ENCODE measurements at places on chromosomes 11 and 22.

DNA sequence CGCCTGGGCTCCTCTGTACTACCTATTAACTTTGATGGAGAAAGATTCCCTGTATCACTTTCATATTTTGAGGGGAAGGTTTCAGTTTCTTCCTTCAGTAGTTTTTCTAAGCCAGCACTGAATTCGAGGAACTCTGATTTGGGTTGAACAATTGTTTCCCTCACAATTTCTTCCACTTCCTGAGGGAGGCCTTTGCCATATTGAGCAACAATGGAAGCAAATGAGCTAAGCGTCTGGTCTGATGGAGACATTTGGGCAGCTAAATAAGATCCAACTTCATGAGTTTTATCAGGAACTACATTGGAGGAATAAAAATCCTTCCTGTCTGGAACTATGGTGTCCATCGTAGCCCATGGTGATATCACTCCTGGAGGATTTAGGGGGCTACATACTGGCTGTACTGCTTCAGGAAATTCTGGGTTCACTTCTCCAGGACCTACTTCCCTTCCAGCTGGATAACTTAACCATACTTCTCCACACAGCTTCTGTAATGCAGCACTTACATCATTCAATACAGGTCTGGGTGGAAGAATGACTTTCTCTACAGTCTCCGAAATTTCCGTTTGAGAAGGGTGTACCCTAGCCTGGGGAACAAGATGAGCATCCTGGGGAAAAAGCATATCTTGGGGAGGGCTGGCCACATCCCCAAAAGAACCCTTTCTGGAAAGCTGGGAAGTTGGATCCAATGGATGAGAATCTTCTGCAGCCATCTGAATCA lies 38.9 kb upstream of the CCDC89 start:
- no peak for DNase-seq

- DNase-seq: no peak
Measured at GRCh38 chr11:6992026-6992425, 28.1 kb downstream of the ZNF214 start.

GRCh38 chr11:76891285-76891684 lies 30.6 kb downstream of the ACER3 start:
- DNase-seq: no peak

DNA sequence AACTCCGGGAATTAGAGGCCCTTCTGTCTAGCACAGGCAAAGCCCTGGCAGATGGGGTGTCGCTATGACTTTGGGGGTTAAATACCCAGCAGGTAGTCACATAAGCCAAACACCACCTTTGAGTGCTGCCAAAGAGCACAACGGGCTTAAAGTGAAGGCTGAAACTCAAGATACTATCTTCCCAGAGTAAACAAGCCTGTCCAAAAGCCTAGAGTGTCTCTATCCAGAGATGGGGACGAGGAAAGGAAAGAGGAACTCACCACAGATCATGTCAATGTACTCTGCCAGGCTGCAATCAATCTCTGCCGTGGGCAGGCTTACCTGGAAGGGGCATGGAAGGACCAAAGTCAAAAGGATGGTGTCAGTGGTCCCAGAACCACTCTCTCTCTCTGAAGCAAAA lies 14.5 kb downstream of the TMEM25 start:
- DNase-seq: no peak

DNA sequence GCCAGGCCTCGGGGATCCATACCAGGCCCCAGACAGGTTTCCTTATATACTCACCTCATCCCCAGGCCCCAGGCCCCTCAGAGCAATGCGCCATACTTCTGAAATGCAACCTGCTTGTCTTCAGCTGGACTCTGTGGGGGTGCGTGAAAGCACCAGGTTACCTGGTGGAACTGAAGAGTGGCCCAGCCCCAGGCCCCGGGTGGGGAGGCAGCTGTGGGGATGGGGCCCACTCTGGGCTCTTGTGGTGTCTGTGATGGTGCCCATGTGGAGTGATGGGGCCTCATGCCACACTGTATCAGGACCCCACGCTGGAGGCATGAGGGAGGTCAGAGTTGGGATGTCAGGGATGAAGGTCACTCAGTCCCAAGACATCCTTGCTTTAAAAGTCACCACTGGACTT lies 999.0 kb downstream of the BRD1 start:
- DNase-seq: no peak

- DNase-seq: no peak
Measured at GRCh38 chr11:1300569-1301187, 8.8 kb downstream of the TOLLIP start.

- DNase-seq: peak; percentile 53
Measured at GRCh38 chr22:32622004-32622743, 147.6 kb downstream of the FBXO7 start.

GRCh38 chr11:109371444-109372176 lies 50.4 kb upstream of the C11orf87 start:
- DNase-seq: no peak

DNA sequence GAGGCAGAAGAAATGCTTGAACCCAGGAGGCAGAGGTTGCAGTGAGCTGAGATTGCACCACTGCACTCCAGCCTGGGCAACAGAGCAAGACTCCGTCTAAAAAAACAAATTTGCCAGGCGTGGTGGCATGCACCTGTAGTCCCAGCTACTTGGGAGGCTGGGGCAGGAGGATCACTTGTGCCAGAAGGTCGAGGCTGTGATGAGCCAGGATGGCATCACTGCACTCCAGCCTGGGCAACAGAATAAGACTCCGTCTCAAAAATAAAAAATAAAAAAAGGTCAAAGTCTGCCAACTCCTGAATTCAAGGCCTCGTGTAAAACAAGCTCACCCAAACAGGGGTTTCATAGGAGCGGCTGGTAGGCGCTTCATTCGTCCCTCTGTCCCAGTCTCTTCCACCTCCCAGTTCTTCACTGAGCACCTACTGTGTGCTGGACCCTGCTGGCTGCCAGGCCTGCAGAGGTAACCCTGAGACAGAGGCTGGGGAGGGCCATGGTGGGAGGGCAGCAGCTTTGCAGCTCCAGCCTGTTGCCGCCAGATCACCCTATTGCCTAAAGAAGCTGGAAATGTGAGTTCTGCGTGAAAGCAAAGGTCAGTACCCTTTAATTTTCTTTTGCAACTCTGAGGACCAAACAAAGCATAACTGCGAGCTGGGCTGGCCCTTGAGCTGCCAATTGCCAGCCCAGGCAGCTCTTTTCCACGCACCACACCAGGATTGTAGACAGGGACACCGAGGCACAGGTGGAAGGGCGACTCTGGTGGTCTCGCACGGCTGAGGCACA lies 15.3 kb downstream of the RPL3 start:
- DNase-seq: no peak

DNA sequence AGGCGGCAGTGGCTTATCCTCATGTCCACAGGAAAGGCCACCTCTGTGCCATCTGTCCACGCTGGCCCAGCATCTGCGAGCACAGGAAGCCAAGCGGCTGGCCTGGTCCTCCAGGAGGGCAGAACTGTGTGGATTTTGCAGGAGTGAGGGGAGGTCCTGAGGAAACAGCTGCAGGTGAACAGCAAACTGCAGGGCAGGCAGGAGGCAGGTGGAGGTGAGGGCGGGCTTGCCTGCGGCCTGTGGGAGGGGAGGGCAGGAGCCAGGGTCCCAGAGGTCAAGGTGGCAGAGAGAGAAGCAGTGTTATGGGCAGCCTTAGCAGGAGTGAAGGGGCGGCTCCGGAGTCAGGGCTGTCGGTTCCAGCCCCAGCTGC lies 369.7 kb downstream of the SHANK2 start:
- DNase-seq: no peak

DNA sequence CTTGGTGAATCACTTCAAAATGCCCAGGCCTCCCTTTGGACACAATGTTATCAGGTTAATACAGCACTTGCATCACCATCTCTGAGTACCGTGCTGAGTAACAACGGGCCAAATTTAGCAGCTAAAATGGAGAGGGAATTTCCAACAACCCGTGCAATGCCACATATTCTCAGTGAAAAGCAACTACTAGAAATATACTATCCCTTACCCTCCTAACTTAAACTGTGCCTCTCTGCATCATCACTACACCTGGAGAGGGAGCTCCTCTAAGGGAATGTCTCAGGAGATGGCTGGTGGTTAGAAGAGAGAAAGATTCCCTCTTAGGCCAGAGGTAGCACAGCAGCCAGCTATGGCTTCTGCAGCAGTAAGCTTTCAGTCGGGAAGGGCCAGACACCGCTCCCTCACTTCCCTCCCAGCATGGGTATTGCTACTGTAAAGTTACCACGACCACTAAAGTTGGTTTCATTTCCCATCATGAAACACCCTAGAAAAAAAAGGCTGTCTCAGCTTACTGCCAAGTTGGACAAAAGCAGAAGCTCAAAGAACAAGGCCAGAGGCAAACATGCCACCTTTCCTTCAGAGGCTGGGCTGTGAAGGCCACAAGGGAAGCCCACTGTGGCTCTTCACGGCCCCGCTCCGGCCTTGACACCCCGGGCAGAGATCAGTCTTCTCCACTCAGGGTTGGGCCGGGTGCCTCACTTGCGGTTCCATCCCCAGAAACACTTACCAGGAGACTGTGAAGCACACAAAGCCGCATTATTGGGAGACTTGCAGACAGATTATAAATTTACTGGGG lies 3.9 kb downstream of the MAML2 start:
- no peak for DNase-seq

All from HS-27A (cell line).